ENCODE measurements at places on chromosomes 11 and 22.

GRCh38 chr11:4125141-4125540, 30.5 kb downstream of the RRM1 start:
- no peak overlapping the region for H3K4me3 ChIP-seq
- H3K36me3 ChIP-seq, result peaks cover 49% of the 10 kb centered on the region
- H3K27me3 ChIP-seq, result no peaks in the 10 kb centered on the region
- H3K4me1 ChIP-seq, result no peaks in the 10 kb centered on the region

DNA sequence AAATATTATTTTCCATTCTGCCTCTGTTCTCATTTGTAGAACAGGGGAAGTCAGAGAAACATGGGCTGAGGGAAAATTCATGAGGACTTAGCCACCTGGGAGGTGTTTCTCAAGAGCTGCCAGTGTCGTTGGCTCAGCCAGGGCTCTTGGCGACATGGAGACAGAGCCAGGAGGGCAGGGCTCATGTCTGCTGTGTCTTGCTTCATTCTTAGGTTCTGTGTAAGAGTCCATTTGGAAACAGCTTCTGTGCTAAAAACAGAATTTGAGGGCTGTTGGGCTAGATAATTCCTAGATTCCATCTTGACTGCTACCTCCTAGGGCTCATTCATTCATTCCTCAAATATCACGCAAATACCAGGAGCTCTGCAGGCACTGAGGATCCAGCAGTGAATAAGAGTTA, 15.1 kb upstream of the MRGPRX2 start:
- H3K27me3 ChIP-seq, result no peaks in the 10 kb centered on the region
- H3K27ac ChIP-seq, result no peak overlapping the region
- H3K36me3 ChIP-seq, result no peaks in the 10 kb centered on the region
- peaks cover 23% of the 10 kb centered on the region for H3K4me1 ChIP-seq

- H3K4me3 ChIP-seq, result no peak overlapping the region
- no peaks in the 10 kb centered on the region for H3K27me3 ChIP-seq
- no peak for DNase-seq
Measured at GRCh38 chr11:34587282-34587677, 33.6 kb upstream of the EHF start.

DNA sequence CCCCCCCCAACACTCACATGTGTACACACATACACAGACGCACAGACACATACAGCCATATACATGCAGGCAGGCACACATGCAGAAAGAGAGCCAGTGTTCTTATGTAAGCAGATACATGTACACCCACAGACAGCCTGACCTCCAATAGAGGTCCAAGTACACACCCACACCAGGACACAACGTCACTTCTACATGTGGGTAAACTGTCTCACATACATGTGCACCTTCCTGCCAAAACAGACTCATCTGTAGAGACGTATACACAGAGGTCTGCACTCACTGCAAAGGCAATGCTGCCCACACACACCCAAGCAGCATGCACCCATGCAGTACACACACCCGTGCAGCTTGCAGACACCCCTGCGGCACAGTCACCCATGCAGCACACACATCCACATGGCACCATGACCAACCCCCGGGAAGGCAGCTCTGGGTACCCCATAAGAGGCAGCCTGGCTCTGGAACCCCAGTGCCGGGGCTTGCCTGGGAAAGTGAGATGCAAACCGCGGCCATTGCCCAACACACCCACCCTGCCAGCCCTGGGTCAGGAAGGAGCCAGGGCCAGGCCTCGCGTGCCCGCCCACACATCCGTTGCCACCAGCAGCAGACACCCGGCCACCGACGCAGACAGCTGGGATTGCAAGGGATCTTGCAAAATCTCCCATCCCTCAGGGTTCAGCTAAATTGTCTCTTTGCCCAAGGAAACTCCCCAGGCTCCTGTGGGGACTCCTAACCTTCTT, 10.1 kb downstream of the CASTOR1 start:
- no peaks in the 10 kb centered on the region for H3K4me1 ChIP-seq
- H3K27me3 ChIP-seq, result no peaks in the 10 kb centered on the region
- no peak overlapping the region for H3K4me3 ChIP-seq
- DNase-seq, result no peak

DNA sequence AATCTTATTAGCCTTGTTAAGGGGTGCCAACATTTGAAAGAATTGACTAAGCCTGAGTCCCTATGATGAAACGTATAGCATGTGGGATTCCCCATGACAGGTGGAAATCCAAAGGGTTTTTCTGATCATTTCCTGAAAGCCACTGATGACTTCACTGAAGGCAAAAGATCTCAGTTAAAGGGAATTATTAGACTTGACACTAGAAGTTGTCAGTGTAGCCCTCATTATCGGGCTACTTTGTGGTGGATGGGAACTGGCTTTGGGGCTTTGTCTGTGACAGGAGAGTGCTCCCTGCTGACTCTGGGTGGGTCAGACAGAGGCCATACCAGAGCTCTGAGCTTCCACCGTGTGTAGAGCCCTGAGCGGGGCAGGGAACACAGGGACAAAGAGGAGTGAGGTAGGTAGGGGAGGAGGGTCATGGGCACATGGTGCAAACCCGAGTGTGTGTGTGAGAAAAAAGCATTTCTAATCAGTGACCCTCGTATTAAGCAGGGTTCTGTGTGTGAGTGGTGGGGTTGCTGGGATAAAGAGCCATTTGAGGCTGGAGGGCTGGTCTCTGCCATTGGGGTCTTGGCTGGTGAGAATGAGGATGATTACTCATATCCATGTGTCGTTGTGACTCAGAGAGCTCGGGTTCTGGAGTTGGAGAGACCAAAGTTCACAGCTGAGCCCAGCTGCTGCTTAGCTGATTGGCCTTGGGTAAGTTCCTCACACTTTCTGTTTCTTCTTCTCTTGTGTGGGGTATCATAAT, 101.1 kb downstream of the GRIK4 start:
- H3K27ac ChIP-seq, result no peak overlapping the region
- no peaks in the 10 kb centered on the region for H3K4me1 ChIP-seq
- H3K4me3 ChIP-seq, result no peak overlapping the region

- H3K27me3 ChIP-seq, result no peaks in the 10 kb centered on the region
- no peaks in the 10 kb centered on the region for H3K4me1 ChIP-seq
- H3K36me3 ChIP-seq, result no peaks in the 10 kb centered on the region
- H3K4me3 ChIP-seq, result no peak overlapping the region
- H3K27ac ChIP-seq, result no peak overlapping the region
Measured at GRCh38 chr22:34072585-34072984, 152.3 kb upstream of the LARGE1 start.

DNA sequence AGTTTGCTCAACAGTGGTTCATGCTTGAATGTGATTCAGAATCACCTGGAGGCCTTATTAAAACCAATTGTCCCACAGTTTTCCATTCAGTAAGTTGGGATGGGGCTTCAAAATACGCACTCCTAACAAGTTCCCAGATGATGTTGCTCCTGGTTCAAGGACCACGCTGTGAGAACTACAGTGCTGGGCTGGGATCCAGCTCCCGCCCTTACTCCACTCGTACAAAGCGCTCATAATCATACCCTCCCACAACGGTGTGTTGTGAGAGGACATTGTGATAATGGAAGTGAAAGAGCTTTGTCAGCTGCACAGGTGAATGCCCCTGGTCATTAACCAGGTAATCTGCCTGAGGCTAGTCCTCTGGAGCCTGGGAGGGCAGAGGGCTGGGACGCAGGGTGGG, 1.3 kb upstream of the CD82 start:
- peak overlapping the region; percentile 84 for H3K27ac ChIP-seq
- DNase-seq, result no peak
- peaks cover 28% of the 10 kb centered on the region for H3K4me1 ChIP-seq
- H3K27me3 ChIP-seq, result no peaks in the 10 kb centered on the region

GRCh38 chr11:65084598-65085375, 765 bp downstream of the ZFPL1 start:
- no peak for DNase-seq
- no peaks in the 10 kb centered on the region for H3K4me1 ChIP-seq
- no peaks in the 10 kb centered on the region for H3K27me3 ChIP-seq
- peaks cover 17% of the 10 kb centered on the region for H3K36me3 ChIP-seq
- H3K27ac ChIP-seq, result peak overlapping the region; percentile 88
- peak overlapping the region; percentile 80 for H3K4me3 ChIP-seq

- no peaks in the 10 kb centered on the region for H3K27me3 ChIP-seq
- no peak for DNase-seq
- H3K36me3 ChIP-seq, result no peaks in the 10 kb centered on the region
- H3K27ac ChIP-seq, result no peak overlapping the region
Measured at GRCh38 chr11:76288166-76288980, 82.1 kb upstream of the WNT11 start.

DNA sequence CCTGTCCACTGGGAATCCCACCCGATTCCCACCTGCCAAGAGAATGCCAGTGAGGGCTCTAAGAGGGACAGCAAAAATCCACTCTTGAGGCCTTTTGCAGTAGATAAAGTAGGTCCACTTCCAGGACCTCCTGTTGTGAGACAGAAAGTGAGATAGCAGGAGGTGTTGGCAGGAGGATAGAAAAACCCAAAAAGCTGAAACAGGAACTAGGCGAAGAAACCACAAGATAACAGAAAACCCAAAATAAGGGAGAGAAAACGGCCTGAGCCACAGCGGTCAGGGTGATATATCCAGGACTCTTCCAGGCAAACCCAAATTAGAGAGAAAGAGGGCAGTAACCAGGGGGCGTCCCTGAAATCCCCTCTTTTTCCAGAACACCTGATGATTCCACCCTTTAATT, 79.7 kb upstream of the LINC01488 start:
- H3K27ac ChIP-seq, result no peak overlapping the region
- H3K36me3 ChIP-seq, result no peaks in the 10 kb centered on the region

DNA sequence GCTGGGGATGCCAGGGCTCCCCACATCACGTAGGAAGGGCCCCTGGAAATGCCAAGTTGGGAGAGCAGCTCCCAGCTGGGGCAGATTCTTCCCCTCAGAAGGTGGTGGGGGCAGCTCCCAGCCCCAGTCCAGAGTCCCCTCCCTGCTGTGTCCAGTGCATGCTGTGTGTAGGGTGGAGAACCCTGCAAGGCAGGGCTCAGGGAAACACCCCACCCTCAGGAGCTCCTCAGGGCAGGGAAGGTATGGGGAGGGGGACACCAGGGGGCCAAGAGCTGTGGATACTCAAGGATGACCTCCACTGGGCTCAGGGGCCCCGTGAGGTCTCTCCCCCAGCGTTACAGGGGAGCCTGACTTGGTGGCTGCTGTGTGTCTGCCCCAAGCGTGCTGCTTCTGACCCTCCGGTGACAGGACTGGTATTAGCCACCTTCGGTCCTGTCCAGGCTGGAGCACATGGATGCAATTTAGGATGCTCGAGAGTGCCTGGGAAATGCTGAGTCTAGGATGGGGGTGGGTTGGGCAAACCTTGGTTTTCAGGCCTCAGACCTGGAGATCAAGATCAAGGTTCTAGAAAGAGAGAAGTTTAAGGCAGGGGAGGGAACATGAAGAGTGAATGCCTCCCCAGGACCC, 16.1 kb upstream of the CABP7 start:
- no peak overlapping the region for H3K27ac ChIP-seq
- no peaks in the 10 kb centered on the region for H3K36me3 ChIP-seq
- DNase-seq, result no peak
- H3K27me3 ChIP-seq, result no peaks in the 10 kb centered on the region
- peaks cover 20% of the 10 kb centered on the region for H3K4me1 ChIP-seq
- H3K4me3 ChIP-seq, result no peak overlapping the region

- no peaks in the 10 kb centered on the region for H3K4me1 ChIP-seq
- H3K27ac ChIP-seq, result no peak overlapping the region
- no peaks in the 10 kb centered on the region for H3K27me3 ChIP-seq
- no peaks in the 10 kb centered on the region for H3K36me3 ChIP-seq
- DNase-seq, result no peak
Measured at GRCh38 chr11:11414996-11415395, 61.9 kb upstream of the CSNK2A3 start.

DNA sequence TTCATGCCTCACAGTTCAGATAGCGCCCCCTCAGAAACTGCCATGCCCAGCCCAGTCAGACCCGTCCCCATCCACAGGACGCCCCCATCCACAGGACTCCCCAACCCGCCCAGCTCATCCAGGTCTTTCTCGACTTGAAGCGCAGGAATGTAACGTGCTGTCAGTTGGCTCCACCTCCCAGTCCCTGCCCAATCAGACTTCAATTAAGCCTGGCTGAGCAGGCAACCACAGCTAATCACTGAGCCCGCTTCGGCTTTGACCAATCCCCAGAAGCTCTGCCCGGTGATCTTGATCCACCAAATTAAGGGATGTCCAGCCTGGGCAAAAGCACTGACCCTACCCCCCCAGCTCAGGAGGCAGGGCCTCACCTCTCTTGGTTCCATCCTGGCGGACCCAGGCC, 10.5 kb upstream of the MFNG start:
- no peaks in the 10 kb centered on the region for H3K27me3 ChIP-seq
- H3K36me3 ChIP-seq, result no peaks in the 10 kb centered on the region
- peak; percentile 48 for DNase-seq
- H3K27ac ChIP-seq, result no peak overlapping the region
- H3K4me1 ChIP-seq, result peaks cover 21% of the 10 kb centered on the region

GRCh38 chr11:110795112-110795624, 82.9 kb upstream of the ARHGAP20 start:
- H3K4me1 ChIP-seq, result no peaks in the 10 kb centered on the region
- H3K27me3 ChIP-seq, result no peaks in the 10 kb centered on the region
- DNase-seq, result no peak
- no peaks in the 10 kb centered on the region for H3K36me3 ChIP-seq

DNA sequence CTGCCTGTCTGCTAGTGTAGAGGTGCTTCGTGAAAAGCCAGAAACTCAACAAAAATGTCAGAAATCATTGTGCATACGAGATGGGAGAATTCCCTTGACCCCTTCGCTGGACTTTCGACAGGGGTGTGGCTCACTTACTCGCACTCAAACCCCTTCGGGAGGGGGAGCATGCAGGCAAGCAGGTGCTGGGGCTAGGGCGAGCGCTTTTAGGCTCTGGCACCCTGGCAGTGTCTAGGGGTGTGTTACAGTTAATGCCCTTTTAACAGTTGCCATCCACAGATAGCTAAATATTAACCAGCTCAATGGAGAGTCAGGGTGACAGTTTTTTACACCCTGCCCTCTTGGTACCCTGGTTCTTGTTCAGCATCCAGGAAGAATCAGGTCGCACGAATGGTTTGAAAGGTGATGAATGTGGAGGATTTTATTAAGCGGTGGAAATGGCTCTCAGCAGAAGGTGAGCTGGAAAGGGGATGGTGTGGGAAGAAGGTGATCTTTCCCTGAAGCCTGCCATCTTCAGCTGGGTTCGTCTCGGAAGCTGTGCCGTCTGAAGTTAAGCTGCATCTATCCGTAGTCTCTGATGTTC, 59.6 kb upstream of the SHANK2 start:
- no peaks in the 10 kb centered on the region for H3K27me3 ChIP-seq
- H3K36me3 ChIP-seq, result no peaks in the 10 kb centered on the region
- H3K4me1 ChIP-seq, result no peaks in the 10 kb centered on the region
- no peak overlapping the region for H3K27ac ChIP-seq
- H3K4me3 ChIP-seq, result no peak overlapping the region
- peak; percentile 14 for DNase-seq
